NCI-H1092 (cell line): ENCODE measurements at places on chromosomes 12 and 14.
A peak's percentile ranks its signal among the peaks of the same experiment; 100 is the strongest.

GRCh38 chr12:24921251-24922038, 27.5 kb downstream of the BCAT1 start:
- no peak for DNase-seq

DNA sequence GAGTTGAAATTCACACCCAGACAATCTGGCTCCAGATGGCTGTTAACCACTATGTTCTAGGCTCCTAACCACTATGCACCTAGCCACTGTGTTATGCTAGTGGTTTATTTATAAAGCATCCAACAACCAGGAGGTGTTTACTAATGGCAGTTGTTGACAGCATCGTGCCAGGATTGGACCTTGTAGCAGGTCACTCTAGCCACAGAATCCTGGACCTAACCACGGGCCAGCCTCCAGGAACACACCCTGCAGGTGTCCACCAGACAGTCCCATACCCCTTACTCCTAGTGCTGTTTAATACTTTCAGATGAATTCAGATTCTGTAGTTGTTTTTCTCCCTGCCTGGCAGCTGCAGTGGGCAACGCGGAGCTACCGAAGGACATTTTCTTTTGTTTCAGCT, 109.4 kb upstream of the MYL2 start:
- no peak for DNase-seq

DNA sequence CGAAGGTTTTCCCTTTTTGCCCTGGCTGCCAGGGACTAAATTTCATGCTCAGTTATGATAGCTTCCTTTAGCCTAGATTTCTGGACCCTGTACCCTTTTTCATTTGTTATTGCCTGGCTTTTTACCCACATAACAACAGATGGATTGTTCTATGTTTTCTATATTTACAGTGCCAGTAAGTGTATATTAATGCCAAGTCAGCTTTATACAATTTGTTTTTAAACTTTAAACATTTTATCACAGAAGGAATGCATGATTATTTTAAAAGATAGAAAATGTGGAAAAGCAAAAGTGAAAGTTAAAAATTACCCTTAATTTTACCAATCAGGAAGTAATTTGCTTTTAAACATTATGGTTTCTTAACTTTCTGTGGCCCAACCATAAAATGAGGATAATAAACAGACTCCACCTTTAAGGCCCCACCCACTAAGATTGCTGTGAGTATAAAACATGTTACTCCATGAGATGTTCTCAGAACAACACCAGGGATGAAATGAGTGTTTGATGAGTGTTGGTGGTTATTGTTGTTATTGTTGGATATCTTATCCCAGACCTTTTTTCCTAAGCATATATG, 496.8 kb downstream of the EGLN3 start:
- DNase-seq = no peak

- DNase-seq = no peak
Observed at GRCh38 chr12:87332987-87333726, 696.0 kb downstream of the C12orf50 start.

DNA sequence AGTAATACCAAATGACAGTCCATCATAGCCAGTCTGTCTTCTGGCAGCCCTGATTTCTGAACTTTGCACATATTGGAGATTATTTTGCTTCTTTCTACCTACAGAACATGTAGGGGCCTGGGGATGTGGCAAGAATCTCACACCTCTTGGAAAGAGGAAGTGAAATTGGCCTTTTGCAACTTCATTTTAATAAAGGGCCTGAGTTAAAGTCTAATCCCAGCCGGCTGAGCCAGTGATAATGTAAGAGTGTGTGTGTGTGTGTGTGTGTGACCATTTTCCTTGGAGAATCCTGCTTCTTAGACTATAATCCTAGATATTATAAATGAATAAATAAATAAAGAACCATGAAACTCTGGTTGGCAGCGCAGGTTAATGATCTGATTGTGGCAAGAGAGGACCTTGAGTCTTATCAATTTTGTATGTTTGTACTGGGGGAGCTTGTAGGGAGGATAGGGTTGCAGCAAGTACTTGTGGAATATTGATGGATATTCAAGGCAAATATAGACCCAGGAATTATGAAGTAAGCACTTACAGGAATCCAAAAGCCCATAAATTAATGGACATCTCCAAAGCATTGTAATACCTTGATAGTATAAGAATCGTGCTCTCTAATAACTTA, 233.2 kb upstream of the AMIGO2 start:
- no peak for DNase-seq

GRCh38 chr14:19823178-19823577, 19.6 kb downstream of the OR4N2 start:
- no peak for DNase-seq

DNA sequence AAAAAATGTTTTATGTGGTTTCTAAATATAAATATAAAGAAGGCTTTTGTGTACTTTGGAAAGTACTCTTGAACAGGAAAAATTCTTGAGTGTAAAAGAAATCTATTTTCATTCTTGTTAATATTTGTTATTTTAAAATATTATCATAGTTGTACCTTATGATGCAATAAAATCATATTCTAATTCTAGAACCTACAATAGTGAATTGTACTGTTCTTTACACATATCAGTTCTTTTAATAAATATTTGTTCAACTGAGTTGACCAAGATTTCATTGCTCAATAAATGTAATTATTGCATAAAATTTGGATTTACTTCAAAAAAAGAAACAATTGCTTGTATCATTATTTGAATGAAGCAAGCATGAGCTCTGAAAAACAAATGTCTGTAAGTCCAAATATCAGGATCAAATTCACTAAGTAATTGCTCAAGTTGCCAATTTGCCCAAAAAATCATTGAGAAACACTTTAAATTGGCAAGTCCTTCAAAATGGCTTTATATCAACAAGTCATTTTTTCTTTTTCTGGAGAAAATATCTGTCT, 191.6 kb upstream of the SLC16A7 start:
- DNase-seq = no peak

- peak; percentile 40 for DNase-seq
Observed at GRCh38 chr12:95820096-95820703, 29.6 kb upstream of the NTN4 start.

DNA sequence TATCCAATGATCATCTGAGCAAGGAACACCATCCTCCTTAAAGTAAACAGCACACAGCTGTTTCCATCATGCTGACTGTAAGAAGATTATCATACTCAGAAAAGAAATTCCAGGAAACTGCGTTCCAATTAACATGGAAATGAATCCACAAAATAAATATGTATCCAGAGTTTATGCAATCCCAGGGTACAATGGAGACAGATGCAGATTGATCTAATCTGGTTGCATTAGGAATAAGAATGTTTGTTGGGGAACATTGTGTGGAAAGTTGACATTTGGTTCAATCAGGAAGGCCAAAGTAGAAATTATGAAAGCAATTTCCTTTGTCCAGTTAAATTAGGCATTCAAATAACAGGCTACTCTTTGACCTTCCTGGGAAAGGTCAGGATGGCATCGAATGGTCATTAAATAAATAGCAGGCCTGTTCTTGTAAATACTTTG, 236.9 kb upstream of the AMIGO2 start:
- DNase-seq = no peak

DNA sequence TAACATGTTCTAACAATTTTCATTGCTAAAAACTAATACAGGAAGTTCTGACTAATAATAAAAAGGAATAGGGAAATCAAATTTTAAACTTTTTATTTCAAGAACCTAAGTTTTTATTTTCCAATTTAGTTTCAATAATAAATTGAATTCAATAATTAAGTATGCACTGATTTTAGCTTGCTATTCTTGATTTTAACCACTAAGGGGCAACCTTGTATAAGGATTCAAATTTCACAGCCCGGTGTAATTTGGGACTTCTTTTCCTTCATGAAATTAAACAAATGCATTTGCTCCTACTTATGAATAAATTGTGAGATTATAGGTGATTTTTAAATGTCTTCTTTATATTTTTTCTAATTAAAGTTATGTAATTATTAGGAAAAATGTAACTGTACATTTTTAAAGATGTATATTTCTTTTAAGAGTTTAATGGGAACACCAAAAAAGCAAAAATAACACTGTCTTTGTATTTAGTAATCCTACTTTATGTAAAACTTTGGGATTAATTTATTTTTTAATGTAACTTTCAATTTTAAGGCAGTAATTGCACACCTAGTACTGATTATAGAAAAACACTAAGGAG, 241.4 kb upstream of the PDZRN4 start:
- DNase-seq = no peak

DNA sequence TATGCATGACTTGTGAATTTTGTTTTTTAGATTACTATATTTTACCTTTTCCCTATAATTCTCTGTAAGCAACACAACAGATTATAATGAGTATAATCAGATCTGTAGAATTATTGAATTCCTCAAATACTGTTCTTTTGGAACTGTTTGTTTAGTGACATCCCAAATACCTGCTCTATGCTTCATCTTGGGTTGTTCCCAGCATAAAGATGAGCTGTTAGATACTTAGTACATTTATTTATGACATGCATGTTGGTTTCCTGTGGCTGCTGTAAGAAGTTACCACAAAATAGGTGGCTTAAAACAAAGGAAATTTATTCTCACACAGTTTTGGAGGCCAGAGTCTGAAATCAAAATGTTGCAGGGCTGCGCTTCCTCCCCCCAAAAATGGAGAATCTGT, 78.4 kb downstream of the PTPRR start:
- no peak for DNase-seq

- no peak for DNase-seq
Observed at GRCh38 chr12:9365296-9365695, 157.1 kb upstream of the PZP start.

DNA sequence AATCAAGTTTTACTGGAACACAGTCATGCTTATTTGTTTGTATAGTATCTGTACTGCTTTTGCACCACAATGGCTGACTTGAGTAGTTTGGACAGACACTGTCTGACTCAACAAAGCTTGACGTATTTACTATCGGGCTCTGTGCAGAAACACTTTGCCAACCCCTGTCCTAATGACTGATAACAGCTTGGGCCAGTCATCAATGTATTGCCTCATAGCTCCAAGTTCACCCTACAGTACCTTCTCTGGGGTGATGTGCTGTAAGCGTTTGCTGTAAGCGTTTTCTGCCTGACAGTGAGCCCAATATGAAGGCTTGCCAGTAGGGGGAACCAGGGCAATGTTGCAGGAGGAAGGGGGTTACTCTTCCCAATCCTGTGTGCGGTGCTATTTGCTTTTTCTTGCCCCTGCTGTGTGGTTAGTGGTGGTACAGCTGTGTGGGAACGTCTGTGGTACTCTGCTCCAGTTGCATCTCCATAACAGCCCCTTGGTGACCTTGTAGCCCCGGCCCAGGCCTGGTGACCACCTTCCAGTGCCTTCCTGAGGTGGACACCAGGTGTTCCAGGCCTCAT, 5.4 kb upstream of the CCDC177 start:
- peak; percentile 43 for DNase-seq

DNA sequence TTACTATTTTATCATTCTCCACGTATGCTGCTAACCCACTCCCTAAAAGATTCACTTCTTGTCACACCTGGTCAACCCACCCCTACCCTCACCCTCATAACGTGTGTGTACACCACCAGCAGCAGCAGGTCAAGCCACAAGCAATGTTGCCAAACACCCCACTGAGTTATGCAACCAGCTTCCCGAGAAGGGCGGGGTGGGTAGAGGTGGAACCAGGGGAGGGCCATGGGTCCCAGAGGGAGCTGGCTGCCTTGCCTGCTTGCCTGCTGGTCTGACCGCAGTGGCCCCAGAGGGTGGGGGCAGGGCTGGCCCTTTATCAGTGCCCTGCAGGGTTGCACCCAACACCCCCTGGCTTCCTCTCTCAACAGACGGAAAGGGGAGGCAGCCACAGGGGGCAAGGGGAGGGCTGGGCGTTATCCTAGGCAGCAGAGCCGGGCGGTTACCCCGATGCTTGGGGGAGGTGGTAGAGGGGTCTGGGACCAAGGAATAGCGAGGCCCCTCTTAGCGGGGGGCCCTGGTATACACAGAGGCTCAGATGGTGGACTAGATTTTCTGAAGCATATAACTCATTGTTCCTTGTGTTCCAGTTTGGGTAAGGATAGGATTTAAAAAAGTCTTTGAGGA, 3.5 kb upstream of the NFE2 start:
- DNase-seq = no peak

DNA sequence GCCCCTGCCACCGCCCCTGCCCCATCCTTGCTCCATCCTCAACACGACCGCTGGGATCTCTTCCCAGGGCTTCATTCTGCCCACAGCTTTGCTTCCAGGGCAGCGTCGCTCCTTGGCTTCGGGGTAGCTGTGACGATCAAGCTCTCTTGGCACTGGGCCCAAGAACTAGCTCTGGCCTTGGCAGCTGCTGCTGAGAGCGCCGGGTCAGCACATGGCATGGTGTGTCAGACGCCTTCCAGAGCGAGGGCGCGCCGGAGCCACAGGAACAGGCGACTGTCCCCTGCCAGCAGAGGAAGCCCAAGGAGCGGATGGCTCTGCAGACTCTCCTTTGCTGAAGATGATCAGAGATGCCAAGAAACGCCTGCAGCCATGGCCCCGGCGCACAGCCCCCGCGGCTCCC, 15.9 kb downstream of the RAB35 start:
- peak; percentile 52 for DNase-seq

DNA sequence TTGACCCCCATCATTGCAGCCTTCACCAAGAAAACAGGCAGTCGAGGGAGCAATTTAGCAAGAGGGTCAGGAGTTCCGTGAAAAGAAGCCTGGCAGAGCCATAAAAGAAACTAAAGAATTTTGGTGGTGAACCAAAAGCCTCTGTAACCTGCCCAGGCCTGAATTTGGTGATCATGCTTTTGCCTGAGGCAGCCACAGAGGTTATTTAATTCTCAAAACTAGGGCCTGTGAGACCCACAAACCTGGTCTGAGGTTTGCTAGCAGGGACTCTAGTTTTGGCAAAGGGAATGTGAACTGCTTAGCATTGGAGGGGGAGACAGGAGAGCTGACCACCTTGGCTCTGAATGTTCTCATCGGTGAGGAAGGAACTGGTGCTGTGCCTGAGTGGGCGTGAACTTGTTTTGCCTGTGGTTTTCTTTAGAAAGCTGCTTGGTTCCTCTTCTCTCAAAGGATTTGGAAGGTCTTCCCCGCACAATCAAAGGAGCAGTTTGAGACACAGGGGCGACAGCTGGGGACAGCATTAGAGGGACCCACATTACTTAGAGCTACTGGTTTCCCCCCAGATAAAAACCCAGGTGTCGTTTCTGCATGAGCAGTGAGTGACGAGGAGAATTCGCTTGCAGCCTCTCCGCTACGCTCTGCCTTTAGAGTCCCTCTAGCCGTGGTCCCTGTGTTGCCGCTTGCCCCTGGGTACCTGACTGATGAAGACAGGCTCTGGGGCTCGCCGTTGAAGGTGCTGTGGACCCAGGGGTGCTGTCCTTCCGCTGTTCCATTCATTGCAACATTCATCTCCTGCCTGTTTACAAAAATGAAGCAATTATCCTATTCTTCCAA, 12.6 kb upstream of the WNT5B start:
- DNase-seq = no peak

- DNase-seq = no peak
Observed at GRCh38 chr14:71322655-71323250, 415.5 kb downstream of the PCNX1 start.

GRCh38 chr12:111991535-111991934, 21.4 kb downstream of the TMEM116 start:
- no peak for DNase-seq

GRCh38 chr12:42904683-42905418, 315.3 kb upstream of the PRICKLE1 start:
- DNase-seq = no peak

- no peak for DNase-seq
Observed at GRCh38 chr12:72338437-72338836, 66.3 kb downstream of the TRHDE start.

- no peak for DNase-seq
Observed at GRCh38 chr14:50272498-50272897, 39.5 kb downstream of the L2HGDH start.
